ENCODE measurements at places on chromosomes 4 and X. TPM values are rescaled to one million over a fixed set of nuclear protein-coding genes. Genes with fewer than 3 reads are reported as not detected.

GRCh38 chrX:35104626-35105025, 162.0 kb downstream of the FAM47B start:
- peak; percentile 40 for DNase-seq

NPY5R gene
- not detected for total RNA-seq

- DNase-seq = no peak
Measured at GRCh38 chrX:153925387-153925738, 701 bp downstream of the ARHGAP4 start.

GRCh38 chr4:83392562-83392961, 57.9 kb upstream of the HPSE start:
- no peak for DNase-seq

FGF16 gene
- total RNA-seq = not detected

GRCh38 chr4:52750819-52751486, at the start of gene ERVMER34-1:
Gene ERVMER34-1 (minus strand): TSS chr4:52751425. CDS start chr4:52745520, 5,905 bp downstream.
- no peak for DNase-seq

GRCh38 chr4:158001756-158002155, 171.1 kb downstream of the GASK1B start:
- no peak for DNase-seq

- DNase-seq = no peak
Measured at GRCh38 chr4:15131551-15131950, 129.3 kb downstream of the CPEB2 start.

DNA sequence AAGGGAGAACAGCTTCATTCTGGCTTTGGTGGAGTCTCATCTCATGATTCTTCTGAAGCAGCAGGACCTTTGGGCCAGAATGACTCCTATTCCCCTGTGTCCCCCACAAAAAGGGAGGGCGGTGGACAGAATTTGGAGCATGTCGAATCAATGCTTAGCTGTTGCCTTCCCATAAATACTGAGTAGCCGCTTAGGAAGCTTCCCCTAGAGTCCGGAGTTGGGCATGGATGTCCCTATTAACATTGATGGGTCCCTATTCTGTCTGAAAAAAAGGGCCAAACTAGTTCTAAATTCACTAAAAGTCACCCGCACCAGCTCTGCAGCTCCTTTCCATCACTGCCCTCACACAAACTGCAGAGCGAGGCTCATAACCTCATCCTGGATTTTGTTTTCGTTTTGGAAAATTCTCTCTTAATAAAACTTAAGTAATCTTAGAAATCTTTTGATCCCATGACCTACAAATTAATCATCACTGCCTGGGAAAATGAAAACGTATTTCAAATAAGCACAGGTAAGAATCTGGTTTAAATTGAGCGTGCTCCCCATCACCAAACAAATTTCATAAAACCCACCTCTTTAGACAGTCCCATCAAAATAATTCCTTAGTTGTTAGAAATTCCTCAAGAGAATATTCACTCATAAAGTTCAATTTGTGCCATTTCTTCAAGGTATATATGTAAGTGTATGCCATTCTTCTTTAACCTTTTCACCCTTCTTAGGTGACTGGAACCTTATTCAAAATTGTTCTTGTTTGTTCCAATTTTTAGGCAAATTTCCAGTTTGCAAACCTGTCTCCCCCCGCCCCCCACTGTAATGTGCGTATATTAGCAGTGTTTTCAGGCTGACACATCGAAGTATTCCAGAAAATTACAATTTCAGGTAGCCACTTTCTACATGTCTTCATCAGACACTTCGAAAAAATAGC, 53.3 kb upstream of the NKAP start:
- no peak for DNase-seq

- DNase-seq = no peak
Measured at GRCh38 chr4:70754990-70755688, 33.4 kb downstream of the RUFY3 start.

DNA sequence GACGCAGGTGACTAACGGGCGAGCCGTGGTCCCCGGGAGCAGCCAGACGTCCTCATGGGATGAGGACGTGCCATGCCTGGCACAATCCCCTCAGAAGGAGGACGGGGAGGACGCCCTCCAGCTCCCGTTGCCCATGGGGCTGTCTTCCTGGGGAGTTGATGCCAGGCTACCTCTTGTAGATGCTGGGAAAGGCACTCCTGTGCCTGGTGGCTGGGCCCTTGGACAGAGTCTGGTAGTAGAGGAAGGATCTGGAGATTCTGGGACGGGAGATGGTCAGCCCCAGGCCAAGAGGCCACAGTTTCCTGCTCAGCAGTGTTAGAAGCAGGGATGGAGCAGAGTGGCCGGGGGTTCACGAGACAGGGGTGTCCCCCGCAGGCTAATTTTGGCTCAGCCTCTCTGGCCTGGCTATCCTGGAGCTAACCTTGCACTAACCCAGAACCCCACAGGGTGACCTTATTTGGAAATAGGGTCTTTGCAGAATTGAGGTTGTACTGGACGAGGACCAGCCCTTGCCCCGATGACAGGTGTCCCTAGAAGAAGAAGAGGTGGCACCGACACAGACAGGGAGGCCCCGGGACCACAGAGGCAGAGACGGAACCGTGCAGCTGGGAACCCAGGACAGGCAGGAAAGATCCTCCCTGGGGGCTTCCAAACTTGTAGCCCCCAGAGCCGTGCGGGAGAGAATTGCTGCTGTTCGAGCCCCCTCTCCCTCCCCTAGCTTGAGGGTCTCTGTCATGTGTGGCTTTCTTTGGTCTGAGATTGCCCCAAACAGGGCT, 50.1 kb upstream of the ADRA2C start:
- DNase-seq = no peak

GRCh38 chr4:125486351-125486750, 171.6 kb downstream of the FAT4 start:
- no peak for DNase-seq

DNA sequence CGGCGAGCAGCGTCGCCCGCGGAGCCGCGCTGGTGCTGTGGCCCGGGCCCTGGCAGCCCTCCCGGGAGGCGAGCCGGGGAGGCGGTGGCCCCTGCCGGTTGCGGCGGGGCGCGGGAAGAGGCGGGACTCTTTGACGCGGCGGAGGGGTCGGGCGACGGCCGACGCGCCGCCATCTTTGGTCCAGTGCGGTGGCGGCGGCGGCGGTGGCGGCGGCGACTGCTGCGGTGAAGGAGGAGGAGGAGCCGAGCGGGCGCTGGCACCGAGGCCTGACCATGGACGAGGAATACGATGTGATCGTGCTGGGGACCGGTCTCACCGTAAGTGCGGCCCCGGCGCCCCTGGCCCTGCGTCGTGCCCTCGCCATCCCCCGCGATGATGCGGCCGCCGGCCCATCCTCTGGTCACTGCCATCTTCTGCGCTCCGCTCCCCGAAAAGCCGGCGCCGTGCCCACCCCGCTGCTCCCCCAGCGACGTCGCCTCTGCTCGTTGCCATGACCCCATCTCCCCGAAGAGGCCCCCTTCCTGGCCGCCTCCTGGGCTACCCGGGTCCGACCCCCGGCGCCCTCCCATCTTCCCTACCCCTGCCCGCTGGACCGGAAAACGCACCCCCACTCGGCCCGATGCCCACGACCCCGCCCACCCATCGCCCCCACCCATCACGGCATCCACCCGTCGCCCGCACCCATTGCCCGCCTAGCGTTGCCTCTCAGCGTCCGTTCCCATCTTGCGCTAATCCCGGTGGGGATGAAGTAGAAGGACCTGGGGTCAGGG, at the start of gene GDI1:
Gene GDI1, plus strand, starts transcription at position 172 of the 770 bp plus-strand sequence. Its CDS starts 101 bp downstream, at position 273.
- DNase-seq = peak; percentile 43

DNA sequence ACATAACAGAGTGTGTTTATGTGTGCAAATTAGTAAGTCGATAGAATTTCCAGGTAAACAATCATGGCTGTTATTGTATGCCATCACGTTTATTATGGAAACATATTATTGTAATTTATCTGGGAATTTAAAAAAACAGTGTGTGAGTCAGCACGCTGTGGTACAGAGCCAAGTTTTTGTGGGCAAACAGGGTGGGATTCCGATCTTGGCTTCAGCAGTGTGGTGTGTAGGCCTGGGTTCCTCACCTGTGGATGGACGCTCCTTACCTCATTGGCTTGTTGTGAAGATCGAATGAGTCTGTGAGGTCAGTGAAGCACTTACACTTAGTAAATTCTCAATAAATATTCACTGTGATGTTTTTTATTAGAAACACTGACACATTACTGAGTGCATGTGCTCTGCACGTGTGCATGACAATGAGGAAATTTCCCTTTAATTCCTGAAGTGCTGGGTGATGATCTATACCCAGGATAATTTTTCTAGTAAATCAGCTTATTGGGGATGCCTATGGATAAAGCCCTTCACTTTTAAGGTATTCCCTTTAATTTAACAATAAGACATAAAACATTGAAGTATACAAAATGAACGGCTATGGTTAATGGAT, 36.4 kb downstream of the SLIT2 start:
- DNase-seq = no peak

HTN3 gene
- total RNA-seq = not detected

FUNDC2 gene
- total RNA-seq = 40.6 TPM

DNA sequence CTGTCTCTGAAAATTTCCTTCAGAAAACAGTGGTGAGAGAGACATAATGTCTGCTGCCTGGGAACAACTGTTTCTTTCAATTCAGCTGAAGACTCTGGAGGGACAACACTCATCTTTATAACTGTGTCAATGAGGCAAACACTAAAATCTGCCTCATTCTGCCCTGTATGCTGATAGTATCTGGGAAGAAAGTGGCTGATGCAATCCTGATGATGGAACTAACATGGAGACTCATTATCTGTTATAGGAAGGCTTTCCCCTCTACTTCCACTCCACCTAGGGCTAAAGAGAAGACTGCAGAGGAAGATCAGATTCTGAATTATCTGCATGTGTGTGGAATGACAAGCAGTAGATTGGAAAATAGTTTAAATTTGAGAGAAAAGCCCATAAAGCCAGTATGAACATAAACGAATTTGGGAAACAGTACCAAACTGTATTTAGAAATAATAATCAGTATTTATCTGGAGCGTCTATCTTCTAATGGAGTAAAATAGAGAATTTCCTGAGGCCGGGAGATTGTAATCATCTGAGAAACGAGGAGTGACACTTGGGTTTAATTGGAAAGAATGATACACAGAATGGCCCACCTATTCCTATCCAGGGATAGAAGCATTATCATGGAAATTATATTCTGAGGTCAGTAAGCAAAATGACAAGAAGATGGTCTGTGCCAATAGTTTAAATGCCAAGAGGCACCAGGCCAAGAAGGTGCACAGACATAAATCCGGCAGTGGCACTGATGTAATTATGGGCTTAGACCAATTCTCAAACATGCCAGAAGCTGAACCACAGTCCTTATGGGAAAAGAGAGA, 85.4 kb downstream of the SHISA3 start:
- DNase-seq = no peak

METAP1 gene
- total RNA-seq = 61.9 TPM

All from LHCN-M2 (cell line).